ENCODE measurements at places on chromosomes 1 and 21.

DNA sequence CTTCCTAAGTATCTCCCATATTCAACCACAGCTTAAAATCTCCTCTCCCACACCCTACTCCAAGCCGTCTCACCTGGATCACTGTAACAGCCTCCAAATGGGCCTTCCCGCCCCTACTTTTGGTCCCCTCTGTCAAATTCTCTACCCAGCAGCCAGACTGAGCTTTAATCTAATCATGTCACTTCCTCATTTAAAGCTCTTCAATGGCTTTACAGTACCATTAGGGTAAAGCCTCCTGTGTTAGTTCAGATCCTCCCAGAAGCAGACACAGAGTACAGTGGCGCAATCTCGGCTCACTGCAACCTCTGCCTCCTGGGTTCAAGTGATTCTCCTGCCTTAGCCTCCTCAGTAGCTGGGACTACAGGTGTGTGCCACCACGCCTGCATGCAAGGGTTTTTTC, 46.8 kb upstream of the PSEN2 start:
- DNase-seq: no peak

GRCh38 chr1:41423511-41424191, 60.8 kb downstream of the EDN2 start:
- DNase-seq: no peak

DNA sequence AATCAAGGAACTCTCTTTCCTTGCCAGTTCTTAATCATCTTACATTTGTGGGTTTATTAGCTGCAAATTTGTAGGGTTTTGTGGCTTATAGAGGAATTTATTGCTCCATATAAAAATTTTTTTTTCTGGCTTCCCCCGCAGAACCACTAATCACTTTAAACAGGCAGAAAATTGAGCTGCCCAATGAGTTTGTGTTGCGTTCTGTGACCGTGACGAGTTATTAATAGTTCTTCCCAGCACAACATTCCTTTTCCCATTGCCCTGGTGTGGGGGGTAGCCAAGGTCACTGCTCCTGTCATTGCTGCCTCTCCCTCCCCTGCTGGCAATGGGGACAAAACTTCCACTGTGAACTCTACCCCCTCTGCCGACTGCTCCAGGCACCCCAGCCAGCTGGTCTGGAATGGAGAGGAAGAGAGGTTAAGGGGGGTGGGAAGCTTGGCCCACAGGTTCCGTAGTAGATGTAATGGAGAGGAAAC, 55.1 kb downstream of the UBE2T start:
- DNase-seq: no peak

DNA sequence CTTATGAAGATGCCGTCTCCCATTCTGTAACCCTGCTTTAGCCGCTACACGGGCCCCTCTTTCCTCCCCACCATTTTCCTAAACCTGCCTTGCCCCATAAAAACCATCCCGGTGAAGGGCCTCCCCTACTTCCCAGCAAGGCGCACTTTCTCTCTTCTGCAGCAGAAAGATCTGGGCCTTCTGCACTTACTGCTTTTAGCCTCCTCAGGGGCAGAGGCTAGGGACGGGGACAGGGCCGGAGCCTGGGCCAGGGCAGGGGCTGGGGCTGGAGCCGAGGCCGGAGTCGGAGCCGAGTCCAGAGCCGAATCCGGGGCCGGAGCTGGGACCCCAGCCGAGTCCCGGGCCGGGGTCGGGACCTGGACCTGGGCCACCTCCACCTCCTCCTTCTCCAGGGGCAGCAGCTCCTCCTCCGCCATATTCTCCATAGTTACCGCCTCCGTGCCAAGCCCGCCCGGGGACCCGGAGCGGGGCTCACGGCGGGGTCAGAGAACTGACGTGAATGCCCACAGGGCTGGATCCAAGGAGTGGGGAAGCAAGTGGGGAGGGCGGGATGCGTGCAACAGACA, 382 bp downstream of the TRMT1L start:
- no peak for DNase-seq

GRCh38 chr21:25501996-25502665, 105.2 kb downstream of the MRPL39 start:
- DNase-seq: no peak

DNA sequence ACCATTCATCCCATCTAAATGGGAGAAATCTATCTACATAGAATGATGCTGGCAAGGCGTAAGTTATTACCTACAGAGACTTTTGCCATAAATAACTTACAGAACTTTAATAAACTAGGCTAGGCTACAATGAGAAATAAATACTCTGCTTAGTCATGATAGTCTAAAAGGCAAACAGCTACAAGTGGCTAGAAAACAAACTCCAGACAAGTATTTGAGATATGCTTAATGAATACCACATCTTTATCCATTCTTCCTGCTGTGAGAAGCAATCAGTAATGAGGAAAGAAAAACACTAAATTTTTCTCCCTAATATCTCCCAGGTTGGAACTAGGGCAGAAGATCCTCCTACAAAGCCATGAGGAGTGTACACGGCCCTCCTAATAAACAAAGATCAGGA, 187.0 kb upstream of the OLFM3 start:
- DNase-seq: no peak

- no peak for DNase-seq
Measured at GRCh38 chr1:196433000-196433399, 175.2 kb downstream of the KCNT2 start.

GRCh38 chr21:38908537-38908936, 102.8 kb downstream of the ETS2 start:
- DNase-seq: no peak

DNA sequence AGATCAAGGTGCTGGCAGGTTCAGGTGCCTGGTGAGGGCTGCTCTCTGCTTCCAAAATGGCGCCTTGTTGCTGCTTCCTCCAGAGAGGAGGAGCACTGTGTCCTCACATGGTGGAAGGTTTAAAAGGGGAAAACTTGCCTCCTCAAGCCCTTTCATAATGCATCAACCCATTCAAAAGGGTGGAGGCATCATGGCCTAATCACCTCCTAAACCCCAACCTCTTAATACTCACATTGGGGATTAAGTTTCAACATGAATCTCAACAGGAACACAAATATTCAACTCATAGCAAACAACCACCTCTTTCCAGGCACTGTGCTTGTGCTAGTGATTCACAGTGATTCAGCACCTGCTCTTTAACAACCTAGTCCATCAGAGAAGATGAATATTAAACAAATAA, 4.2 kb downstream of the S100A12 start:
- no peak for DNase-seq

DNA sequence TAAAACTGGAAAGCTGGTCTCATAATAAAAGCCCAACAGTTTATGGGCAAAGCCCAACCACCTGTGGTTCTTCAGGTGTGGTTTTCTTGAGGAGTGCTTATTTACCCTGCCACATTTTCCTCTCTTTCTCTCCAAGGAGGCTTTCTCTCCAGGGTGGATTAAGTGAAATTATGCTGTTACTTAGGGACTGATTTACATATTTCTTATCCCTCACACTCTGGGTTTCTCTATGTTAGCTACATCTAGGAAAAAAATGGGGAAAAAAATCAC, 4.8 kb downstream of the TBX19 start:
- DNase-seq: no peak
